NCI-H524 (cell line): ENCODE measurements at places on chromosomes 1 and 21.

DNA sequence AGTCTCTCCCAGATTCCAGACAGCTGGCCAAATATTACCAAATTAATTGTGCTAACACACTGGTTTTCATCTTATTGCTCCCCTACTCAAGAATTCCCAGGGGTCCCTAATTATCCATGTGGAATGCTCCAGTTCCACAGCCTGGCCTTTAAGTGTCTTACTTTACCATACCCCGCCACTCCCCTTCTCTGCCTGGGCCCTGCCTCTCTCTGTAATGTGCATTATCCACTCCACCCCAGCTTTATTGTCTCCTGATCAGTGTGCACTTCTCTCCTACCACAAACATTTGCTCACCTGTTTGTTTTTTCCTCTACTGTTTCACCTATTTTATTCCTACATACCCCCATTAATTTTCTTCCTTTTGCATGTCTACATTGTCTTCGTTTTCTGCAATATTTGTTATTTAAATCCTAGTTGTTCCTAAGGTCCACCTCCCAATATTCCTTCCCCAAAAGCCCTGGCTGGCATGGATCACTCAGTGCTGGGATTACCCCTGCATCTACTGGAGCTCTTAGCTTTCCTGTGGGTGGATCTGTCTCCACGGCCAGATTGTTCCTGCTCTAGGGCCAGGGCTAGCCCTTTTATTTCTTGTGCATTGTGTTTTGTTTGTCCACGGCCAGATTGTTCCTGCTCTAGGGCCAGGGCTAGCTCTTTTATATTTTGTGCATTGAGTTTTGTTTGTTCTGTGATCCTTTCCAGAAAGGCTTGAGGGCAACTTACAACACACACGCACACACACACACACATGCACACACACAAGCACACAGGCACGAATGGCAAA lies 33.4 kb upstream of the ATP1B1 start:
- peak; percentile 14 for DNase-seq

GRCh38 chr1:4573526-4573925 lies 80.9 kb upstream of the AJAP1 start:
- no peak for DNase-seq

GRCh38 chr1:98304888-98305287 lies 356.6 kb upstream of the SNX7 start:
- DNase-seq = no peak

- no peak for DNase-seq
Observed at GRCh38 chr1:221701570-221702186, 40.2 kb downstream of the DUSP10 start.

GRCh38 chr1:109931189-109931731 lies 20.6 kb downstream of the CSF1 start:
- no peak for DNase-seq

- DNase-seq = no peak
Observed at GRCh38 chr1:67544921-67545320, 114.7 kb upstream of the SERBP1 start.

- DNase-seq = no peak
Observed at GRCh38 chr1:162571696-162572095, 10.2 kb downstream of the UAP1 start.

DNA sequence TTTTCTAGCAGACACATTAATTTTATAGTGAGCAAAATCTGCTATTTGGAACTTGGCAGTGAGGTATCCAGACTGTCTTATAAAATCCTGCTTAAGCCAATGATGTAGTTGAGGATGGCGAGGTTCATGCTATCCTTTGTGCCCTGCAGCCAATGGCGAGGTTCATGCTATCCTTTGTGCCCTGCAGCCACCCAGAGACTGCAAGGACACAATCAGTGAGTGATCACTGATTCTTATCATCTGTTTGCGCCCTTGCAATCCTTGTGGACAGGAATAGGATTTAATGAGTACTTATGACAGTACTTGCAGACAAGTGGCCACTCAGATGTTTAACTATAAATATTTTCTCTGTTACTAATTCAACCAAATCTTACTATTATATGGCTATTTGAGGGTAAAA lies 112.6 kb downstream of the EIF4G3 start:
- no peak for DNase-seq

DNA sequence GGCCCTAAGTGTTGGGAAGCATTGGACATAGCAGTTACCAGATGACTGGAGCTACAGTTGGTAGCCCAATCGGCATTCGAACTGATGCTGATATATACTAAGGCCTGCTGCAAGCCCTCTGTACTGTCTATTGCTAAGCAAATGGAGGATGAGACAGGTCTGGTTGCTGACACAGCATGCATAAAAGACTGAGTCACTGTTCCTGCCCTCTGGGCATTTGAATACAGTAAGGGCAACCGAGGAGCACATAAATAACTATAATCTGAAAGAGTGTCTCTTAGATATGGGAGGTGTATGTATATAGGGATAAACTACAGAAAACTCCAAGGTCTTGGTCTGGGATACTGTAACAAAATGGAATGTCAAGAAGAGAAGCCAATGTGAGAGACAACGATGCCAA lies 16.8 kb upstream of the MARK1 start:
- DNase-seq = no peak

DNA sequence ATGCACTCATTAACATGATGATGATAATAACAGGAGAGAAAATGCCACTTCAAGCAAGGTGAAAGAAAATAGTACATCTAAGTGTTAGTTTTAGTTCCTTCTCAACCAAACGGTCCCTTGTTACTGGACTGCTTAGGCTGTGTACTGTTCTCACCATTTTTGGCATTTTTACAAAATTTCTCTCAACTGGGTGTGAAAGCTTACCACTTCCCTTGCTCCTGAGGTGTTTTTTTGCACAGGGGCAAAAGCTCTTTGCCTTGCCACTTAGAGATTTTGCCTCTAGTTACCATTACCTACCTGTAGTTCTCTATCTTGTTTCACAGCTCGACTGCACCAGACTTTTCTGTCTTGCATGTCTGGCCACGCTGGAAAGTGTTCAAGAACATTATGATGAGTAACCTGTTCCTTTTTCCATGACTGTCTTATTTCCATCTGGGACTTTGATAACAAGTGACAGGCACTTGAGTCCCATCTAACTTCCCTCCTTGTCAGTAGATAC lies 10.7 kb downstream of the NEK7 start:
- DNase-seq = no peak

DNA sequence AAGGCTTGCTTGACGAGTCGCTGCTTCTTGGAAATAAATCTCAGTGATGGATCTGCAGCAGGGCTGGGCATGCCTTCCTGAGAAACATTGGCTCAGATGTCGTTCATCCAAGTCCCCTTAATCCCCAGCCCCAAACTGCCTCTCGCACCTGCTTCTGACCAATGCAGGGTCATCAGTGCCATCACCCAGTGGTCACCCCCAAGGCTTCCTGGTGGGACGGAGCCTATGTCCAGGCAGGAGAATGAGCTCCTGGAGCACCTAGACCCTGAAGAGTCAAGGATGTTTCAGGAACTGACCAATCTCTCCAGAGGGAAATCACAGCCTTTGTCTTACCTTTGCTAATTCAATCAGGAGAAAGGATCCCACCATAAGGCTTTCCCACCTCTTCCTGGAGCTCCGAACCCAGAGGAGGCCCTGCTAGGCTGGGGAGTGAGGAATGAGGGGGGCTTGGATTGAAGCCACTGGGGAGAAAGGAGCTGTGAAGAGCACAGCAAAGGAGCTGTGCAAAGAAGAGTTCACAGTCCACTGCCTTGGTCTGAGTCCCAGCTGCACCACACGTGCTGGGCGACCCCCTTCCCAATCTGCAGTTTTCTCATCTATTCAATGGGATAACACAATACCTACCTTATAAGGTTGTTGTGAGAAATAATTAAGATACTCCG lies 416.1 kb downstream of the NPHP4 start:
- no peak for DNase-seq

- no peak for DNase-seq
Observed at GRCh38 chr1:87867626-87868025, 538.9 kb downstream of the LMO4 start.

- DNase-seq = peak; percentile 4
Observed at GRCh38 chr1:103514920-103515503, 10.5 kb upstream of the RNPC3 start.

DNA sequence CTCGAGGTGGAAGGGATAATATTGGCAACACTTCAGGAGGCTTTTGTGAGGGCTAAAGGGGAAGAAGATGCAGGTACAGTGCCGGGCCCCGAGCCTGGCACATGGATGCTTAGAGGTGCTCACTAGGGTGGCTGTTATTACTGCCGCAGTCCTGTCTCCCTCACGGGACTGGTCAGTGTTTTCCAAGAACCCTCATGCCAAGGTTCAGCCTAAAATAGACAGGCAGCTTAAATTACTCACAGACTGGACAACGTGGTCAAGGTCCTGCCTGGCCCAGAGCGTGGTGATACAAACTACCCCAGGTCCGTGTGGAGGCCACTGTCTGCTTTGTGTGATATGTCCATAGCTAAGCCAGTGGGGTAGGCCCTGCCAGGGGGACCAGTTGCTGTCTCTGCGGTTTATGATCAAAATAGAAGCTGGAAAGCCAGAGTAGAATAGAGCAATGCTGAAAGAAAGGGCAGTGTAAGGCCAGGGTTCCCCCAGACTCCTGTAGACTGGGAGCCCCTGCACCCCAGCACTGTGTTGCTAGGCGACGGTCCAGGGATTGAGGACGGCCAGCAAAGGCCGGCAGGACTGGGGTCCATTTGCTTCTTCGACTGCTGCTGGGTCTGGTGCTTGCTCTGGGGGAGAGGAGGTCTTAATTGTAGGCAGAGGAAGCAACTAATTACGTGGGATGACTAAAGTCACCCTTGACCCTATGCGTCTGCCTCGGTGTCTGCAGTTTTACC lies 36.1 kb downstream of the ELAPOR1 start:
- DNase-seq = no peak

GRCh38 chr1:225866061-225866837 lies 15.9 kb downstream of the TMEM63A start:
- no peak for DNase-seq

DNA sequence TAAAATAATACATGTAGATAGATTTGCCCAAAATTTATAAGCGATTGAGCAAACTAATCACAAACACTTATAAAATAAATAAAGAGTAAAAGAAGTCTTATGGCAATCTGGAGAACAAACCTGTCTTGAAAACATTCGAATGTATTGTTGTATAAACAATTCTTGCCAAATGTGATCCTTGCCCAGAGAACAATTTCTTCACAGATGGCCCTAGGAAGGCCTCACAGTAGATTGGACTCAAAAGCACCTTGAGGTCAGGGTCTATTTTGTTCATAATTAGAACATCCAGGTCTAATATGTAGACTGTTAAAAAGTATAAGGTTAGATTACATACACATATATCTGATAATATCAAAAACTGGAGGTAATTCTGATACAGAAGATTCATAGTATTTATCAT lies 202.4 kb downstream of the KCNT2 start:
- DNase-seq = no peak

DNA sequence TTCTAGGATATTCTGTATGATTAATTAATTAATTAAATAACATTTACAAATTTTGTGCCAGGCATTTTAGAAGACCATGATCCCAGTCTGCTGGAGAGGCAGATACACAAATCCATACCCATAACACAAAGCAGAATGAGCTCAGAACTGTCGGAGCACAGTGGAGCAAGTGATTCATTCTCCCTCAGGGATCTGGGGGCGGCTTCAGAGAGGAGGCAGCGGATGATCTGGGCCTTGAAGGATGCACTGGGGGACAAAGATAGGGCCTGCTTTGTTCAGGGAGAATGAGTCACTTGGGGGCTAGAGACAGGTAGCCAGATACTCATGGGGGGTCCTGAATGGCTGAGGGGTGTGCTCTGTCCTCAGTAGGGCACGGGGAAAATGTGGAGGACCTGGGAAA lies 50.9 kb upstream of the TRABD2B start:
- DNase-seq = no peak

DNA sequence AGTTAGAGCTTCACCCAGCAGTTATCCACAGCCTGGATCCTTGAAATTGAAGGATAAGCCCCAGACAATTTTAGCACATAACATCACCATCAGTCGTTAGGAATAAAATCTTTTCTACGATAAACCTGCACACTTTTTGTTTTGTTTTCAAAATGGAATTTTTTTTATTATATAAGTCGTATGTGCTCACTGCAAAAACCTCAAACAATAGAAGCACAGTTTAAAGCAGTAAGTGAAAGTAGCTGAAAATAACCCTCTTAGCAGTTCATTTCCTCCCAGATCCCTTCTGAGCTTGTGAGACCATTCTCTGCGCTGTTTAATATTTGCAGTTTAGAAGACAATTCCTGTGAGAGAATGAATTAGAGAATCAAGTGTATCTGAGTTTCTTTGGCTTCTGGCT lies 38.3 kb downstream of the ELK4 start:
- DNase-seq = no peak

- no peak for DNase-seq
Observed at GRCh38 chr21:31289702-31290101, 54.4 kb downstream of the TIAM1 start.

GRCh38 chr1:230408971-230409370 lies 17.2 kb downstream of the PGBD5 start:
- DNase-seq = no peak

- no peak for DNase-seq
Observed at GRCh38 chr1:184739796-184740195, 14.9 kb downstream of the EDEM3 start.
